ENCODE measurements at places on chromosomes 4 and X.

GRCh38 chrX:1072637-1073377 is 139.6 kb downstream of the CRLF2 start:
- DNase-seq = no peak

DNA sequence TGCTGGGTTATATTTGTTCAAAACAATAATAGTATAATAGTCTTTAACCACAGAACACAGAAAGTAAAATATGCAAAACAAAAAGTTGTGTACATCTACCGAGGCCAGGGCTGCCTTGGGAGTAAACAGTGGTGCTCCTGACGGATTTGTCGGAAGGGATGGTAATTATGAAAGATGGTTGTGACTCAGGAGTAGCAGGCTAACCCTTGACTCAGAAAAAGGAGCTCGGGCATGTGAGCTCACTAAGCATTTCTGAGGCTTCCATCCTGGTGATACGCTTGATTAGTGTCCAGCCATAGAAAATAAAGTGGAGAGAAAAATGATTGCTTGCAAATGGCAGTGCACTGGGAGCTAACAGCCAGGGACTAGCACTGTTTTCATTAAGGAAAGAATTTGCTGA is 53.2 kb upstream of the SPANXB1 start:
- no peak for DNase-seq

DNA sequence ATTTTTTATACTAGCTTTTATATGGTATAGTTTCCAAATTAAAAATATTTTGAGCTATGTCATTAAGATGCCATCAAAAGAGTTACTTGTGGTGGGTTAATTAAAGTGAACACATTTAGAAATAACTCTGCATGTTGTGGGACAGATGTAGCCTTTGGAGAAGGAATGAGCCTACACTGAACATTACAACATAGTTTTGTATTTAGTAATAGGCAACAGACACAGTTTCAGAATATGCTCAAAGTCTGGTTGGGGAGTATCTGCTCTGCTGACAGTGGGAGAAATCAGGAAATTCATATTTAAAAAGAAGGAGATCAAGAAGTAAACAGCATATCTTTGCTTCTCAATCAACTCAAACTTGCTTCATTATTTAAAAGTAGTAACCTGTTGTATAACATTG is 23.7 kb downstream of the EMCN start:
- DNase-seq = no peak

DNA sequence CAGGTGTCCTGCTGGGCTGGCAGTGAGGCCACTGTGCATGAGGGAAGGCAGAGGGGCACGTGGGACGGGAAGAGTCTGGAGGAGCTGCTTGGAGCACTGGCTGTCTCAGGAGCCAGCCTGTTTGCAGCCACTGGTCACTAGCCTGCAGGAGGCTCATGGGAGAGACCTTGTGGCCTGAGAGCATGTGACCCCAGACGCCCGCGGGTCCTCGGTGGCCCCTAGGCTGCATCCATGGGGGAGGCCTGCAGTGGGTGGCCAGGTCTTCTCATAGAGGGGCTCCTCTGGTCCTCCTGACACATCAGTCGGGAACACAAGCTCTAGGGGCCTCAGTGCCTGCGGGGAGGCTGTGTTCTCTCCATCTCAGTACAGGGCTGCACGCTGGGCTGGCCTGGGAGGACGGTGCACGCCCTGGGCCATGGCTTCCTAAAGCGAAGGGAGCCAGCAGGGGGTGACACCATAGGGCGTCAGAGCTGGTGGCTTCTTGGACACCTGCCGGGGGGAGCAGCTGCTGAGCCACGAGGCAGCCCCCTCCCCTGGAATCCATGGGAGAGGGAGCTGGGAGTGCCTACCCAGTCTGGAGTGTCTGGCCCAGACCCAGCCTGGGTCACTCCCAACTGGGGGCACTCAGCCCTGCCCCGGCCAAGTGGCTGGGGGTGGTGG is 12.3 kb downstream of the NAT8L start:
- no peak for DNase-seq

DNA sequence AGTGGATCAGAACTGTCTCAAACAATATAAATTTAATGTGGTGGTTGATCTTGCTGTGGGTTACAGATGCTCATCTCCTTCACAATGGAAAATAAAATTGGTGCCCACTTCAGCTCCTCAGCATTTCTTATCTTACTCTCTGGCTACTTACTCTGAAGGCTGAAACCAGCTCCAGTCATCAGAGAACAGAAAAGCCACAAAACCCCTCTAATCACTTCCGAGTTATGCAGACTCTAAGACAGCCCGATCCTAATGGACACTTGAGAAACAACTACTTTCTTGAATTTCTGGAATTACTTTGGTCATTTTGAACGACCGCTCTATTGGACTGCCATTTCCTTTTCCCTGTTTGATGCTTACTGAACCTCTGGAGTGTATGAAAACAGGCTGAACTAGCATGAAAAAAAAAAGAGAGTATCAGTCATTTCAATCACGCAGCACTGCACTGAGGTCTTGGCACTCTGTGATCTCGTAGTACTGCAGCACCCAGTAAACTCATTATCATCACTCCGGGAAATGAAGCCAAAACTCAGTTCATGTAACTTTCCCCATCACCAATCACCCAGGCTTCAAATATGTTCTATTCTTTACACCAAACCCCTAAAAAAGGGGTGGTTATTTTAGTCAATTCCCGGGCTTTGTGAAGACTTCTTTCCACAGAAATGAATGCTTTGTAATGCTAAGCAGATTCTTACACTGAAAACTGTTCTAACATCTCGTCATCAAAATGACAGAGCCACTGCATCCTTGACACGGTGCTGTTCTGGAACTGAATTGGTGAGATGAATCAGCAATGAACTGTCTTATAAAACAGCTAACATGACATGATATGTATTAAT is 54.5 kb downstream of the TSPAN5 start:
- no peak for DNase-seq

DNA sequence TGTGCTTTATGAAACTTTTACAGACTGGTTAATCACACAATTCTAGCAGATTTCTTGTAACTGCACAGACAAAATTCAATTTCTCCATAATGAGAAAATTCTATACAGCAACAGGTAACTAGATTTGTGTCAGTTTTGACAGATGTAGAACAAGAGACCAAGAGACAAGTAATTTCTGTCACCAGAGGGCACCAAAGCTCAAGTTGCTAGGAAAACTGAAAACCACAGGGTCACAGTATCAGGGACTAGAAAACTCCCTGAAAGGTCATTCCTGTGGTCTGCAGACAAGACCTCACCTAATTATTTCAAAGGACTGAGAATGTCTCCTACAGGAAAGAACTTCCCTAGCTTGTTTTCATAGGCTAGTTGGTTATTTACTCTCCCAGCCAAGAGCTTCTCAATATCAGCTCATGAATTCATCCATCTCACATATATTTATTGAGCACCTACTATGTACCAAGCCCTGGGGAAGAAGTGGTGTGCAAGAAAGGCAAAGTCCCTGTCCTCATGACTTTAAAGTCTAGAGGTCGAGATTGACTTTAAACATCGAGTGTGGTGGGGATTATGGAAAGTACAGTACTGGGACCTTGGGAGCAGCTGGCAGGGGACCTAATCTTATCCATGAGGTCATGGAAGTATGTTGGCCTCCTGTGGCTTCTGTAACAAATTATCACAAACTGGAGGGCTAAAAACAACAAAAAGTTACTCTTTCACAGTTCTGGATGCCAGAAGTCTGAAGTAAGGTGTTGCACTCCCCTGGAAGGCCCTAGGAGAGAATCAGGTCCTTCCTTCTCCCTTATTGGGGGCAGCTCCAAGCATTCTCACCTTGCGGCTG is 47.8 kb upstream of the SETD7 start:
- peak; percentile 22 for DNase-seq

DNA sequence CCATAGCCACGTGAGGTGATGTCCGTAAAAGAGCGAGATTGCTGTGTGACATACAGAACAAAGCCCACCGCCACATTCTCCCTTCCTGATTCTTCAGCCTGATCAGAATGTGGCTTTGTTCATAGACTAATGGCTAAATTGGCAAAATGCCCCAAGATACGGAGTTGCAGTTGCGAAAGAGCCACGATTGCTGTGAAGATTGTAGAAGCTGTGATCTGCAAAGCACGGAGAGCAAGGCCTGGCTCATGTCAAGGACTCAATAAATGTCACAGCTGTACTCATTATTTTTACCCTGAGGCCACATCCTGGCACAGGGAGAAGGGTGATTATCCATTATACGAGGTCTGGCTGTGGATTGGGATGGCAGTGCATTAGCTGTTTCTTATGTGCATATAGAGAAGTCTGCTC is 34.2 kb downstream of the ARSD start:
- DNase-seq = no peak

DNA sequence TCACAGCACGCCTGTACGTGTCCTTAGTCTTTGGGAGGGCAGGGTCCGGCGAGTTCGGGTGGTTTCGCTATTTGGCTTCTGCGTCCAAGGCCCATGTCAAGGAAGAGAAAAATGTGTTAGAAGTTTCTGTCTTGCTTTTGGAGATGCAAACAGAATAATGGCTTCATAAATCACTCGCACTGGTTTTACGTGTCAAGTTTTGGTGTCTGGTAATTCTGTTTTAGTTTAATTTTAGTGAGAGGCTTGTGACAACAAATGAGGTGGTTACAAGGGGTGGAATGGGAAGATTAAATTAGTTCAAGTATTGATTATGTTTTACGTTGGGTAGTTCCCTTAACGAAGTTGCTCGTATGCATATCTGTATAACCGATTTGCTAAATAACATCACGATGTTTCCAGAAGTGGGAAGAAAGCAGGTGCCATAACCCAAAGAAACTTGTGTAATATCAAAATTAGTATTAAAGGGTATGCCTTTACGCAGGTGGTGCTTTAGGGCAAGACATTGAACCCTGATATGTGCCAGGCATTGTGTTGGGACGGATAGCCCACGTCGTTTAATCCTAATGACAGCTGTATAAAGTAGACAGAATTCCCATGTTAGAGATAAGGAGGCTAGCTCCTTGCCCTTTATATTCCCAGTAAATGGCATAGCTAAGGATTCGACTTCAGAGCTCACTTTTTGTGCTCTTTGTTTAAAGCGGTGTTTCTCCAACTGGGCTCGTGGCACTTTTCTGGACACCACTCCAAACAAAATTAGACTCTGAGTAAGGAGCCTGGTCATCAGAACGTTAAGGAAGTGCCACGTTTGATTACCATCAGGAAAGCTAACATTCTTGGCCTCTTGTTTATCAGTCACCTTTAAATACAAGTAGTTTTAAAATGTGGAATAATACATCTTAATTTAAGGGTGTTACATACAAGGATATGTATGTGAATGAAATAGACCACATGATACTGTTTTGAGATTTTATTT is 843 bp downstream of the RPL34 start:
- no peak for DNase-seq

- DNase-seq = no peak
Observed at GRCh38 chr4:2933566-2934076, 29.6 kb downstream of the NOP14 start.

DNA sequence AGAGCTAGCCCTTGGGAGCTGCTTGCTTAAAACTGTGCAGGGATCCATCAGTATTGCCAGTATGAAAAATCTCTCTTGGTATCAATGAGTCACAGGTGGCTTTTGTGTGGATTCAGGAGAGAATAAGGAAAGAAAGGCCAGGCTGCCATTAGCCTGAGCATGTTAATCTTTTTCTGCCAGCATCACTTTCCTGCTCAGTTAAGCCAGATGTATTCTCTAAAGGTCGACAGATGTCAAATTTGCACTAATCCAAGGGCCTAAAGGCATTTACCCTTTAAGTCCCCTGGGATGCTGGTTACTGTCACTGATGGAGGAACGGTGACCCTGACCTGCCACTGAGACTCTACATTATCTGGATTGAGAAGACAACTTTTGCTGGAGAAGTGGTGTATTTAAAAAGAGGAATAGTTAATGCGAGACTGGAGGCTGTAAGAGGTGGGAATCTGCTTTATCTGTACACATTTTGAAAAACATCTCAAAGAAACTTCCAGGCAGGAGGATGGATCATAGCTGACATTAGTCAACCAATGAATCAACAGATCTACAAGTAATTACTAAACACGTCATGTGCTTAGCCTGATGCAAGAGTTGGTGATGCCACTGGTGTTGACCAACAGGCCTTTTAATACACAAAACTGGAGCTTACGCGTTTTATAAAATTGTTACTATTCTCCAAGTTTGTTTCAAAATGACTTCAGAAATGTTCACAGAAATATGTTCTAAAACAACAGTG is 241.4 kb upstream of the ANXA3 start:
- no peak for DNase-seq

GRCh38 chr4:16169490-16169889 is 56.8 kb downstream of the TAPT1 start:
- DNase-seq = no peak

DNA sequence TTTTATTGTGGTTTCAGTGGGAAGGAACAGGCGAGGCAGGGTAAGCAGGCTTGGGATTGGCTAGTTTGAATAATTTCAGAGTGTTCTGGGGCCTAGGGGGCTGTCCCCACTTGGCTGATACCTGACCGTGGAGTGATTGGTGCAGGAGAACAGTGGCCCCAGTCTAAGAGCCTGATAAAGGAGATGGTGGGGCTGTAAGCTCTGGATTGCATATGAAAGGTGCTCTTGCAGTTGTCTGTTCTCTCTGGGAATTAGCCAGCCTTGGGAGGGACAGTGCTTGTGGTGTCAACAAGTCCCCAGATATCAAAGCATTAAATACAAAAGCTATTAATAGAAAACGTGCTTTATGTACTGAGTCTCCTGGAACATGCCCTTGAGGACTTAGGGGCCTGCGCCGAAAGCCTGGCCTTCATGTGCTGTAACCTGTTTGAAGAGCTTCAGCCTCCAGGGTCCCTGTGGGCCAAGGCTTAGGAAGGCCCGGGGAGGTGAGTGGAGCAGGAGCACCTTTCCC is 30.4 kb upstream of the CLTRN start:
- DNase-seq = no peak

DNA sequence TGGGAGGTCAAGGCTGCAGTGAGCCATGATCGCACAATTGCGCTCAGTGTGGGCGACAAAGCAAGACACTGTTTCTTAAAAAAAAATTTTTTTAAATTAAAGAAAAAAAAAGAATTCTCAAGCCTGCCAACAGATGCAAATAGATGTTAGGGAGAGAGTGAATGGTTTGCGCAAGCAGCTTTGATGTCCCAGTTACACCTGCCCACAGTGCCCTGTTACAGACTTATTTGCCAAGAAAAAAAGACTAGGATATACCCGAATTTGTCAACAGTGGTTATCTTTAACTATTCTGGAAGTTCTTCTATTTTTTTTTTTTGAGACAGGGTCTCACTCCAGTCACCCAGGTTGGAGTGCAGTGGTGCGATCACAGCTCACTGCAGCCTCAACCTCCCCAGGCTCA is 44.3 kb upstream of the UGDH start:
- DNase-seq = no peak

GRCh38 chr4:53421791-53422190 is 44.4 kb downstream of the FIP1L1 start:
- no peak for DNase-seq

DNA sequence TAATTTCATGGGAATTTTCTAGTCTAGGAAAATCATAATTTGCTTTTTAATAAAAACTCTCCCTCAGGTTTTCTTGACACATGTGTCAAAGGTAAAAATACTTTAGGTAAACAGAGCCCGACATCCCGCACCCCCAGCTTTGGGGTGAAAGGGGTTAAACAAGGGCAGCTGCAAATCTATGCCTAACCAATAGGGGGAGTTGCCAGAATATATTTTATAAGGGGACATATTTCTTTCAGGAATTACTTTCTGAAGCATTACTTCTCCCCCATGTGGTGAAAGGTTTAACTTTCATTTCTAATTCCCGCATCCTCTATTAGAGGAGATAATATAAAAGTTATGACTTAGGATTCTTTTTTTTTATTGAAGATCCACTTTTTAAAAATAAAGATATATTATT is 53.9 kb upstream of the HEPH start:
- DNase-seq = peak; percentile 1

- DNase-seq = no peak
Observed at GRCh38 chr4:38980903-38981676, 51.1 kb downstream of the TMEM156 start.

Data from central memory CD4-positive, alpha-beta T cell (primary cell).